ENCODE measurements at places on chromosomes 6 and 20. TPM values are rescaled to one million over a fixed set of nuclear protein-coding genes. Genes with fewer than 3 reads are reported as not detected.

GRCh38 chr6:26057899-26058298 lies 29.3 kb upstream of the HFE start:
- DNase-seq: no peak

DNA sequence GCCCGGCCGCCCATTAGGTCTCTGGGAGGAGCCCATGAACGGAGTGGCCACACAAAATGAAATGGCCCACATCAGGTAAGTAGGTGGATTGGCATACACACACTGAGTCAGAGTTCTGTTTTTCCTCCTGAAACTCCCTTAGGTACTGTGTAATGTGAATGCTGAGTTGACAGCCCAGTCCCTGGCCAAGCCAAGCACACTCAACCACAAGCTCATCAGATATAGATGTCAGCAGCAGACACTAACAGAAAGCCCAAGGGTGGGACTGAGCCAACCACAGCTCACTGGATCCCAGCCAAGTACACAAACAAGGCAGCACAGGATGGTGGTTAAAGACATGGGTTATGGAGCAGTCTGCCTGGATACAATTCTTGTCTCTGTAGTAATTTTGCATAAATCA lies 403.4 kb downstream of the GJA1 start:
- no peak for DNase-seq

DNA sequence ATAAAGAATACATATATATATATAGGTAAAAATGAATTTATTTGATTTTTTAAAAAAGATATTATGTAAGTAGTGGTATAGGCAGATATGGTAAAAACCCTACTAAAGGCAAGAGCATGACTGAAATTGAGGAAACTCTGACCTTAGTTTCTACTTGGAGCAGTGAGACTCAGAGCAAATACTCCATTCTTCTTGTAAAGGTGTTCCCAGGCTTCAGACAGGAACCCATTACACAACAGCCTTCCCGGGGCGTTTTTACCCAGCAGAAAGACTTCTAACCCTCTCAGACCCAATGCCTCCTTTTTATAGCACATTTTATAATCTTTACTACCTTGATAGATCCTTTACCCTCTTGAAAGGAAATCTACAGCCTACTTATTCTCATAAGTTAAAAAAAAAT lies 124.5 kb downstream of the MTFR2 start:
- no peak for DNase-seq

- DNase-seq: no peak
Observed at GRCh38 chr6:2531426-2532215, 219.1 kb downstream of the MYLK4 start.

DNA sequence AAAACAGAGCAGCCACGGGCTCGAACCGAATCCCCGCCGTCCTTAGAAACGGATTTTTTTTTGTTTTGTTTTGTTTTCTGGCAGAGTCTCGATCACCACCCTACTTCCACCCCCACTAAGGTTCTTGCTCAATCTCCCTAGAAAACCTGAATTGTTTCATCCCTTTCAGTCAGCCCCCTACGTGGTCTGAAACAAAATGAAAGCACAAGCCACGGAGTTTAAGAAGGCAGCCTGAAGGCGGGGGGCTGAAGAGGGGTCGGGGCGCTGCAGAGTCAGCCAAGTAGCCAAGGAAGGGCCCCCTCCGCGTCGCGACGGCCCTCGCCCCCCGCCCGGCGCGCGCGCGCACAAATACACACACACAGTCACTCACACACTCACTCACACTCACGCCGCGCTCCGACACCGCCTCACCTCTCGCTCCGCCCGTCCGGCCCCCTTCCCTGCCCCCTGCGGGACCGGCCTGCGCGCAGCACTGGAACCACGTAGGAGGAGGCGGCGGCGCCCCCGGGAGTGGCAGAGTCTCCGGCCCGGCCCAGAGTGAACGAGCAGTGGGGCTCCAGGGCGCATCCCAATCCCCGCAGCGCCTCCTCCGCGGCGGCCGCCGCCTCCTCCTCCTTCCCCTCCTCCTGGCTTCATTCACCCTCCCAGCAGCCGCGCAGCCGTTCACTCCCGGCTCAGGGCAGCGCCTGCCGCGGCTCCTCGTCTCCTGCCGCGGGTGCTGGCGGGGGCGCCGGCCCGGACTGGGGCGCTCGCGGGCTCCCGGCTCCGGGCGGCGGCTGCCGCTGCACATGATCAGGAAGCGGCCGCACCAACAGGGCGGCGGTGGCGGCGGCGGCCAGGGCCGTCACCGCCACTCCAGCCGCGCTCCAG lies 1.4 kb downstream of the ATXN1 start:
- peak; percentile 69 for DNase-seq

GRCh38 chr6:154164397-154164796 lies 125.4 kb downstream of the OPRM1 start:
- no peak for DNase-seq

- DNase-seq: no peak
Observed at GRCh38 chr20:440636-441035, 21.7 kb downstream of the TBC1D20 start.

- peak; percentile 27 for DNase-seq
Observed at GRCh38 chr20:10447028-10447427, 11.9 kb downstream of the SLX4IP start.

- no peak for DNase-seq
Observed at GRCh38 chr6:83071707-83072106, 4.2 kb downstream of the DOP1A start.

GRCh38 chr20:13397300-13397724 lies 176.2 kb downstream of the ISM1 start:
- no peak for DNase-seq

DNA sequence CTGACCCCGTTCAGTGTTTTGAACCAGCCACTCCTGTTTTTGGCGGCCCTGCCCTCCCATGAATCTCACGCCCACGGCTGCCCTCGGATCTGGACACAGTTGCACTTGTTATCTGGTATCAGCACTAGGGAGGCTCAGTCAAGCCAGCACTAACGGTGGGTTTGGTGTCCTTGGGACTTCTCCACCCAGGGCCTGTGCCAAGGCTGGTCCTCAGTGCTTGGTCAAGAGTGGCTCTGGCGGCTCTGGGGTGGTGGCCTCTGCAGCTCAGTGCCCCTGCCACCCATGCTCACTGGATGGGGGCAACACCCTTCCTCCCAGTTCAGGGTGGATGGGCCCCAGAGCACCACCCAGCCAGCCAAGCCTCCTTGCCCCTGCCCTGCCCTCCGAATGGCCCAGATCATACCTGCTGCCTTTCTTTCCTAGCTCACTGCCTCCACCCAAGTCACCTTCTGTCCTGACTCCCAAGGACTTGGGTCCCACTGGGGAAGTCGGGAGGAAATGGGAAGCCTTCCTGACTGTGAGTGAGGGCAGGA lies 54.7 kb downstream of the SSR1 start:
- DNase-seq: no peak

GRCh38 chr6:41367700-41368099 lies 32.3 kb downstream of the NCR2 start:
- DNase-seq: no peak

- DNase-seq: no peak
Observed at GRCh38 chr6:170172825-170173256, 118.0 kb downstream of the DLL1 start.

DNA sequence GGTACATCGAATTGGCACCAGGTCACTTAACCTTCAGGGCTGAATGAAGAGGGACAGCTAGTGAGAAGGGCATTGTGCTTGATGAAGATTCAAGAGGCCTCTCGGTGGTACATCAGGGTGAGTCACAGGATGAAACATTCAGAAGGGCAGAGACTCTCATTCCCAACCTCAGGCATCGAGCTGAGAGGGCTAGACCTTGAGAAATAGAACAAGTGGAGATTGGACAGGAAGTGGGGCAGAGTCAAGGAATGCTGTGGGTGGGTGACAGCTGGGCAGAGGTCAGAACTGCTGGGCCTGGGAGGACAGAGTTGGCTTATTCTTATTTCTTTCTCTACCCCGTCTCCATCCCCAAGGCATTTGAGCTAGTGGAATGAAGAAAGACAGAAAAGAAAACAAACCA lies 126.0 kb downstream of the SCML4 start:
- DNase-seq: no peak

GRCh38 chr6:30824698-30825097 lies 59.6 kb upstream of the DDR1 start:
- DNase-seq: no peak

DNA sequence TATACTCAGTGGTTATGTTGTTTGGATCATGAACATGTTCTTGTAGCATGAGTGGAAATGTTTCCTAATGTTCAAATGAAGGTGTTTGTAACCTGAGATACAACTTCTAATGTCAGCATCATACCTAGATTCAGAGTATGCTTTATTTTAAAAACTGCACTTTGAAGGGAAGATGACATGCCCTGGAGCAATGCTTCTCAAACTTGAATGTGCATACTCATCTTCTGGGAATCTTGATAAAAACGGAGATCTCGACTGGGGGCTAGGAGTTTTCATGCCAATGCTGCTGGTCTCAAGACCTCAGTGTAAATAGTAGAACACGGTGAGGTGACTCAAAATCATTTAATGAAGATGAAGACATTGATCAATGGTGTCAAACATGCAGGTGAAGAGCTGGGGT lies 440.0 kb upstream of the NOX3 start:
- no peak for DNase-seq

GRCh38 chr6:158383057-158383456 lies 70.8 kb downstream of the TULP4 start:
- DNase-seq: no peak

DNA sequence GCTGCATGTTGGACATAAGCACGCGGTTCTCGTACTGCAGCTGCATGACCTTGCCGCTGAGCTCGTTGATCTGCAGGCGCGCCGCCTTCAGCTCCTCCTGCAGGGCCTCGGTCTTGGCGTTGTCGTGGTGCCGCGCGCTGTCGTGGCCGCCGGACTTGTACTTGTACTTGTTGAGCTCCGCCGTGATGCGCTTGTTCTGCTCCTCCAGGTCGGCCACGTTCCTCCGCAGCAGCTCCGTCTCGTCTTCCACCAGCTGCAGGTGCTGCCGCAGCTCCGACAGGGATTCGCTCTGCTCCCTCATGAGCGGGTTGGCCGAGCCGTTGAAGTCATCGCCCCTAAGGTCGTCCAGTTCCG lies 16.6 kb upstream of the KIAA0408 start:
- no peak for DNase-seq

DNA sequence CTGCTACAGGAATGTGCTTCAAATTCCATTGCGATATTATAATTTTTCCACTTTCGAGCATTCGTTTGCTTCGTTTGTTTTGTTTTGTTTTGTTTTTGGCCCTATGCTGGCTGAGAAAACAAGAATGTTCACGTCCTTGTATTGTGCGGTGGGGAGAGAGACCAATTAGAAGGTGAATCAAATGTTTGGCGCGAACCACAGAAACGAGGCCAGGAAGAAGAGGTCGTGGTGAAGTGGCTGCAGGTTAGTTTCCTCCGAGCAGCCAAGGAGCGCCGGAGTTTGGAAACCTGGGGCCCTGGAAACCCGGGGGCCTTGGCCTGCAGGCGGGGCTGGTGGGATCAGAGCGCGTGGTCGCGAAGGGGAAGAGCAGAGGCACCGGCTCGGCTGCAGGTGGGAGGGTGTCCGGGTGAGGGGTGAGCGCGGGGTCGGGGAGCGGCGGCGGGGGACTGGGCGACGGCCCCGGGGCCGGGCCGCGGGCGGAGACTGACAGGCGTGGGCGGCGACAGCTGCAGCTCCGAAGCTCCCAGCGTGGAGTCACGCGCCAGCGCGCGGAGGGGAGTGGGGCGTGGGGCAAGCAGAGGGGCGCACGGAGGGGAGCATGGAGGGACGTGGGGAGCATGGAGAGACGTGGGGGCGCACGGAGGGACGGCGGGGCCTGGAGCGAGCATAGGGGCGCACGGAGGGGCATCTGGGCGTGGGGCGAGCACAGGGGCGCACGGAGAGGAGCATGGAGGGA lies 141.5 kb upstream of the PDE10A start:
- DNase-seq: no peak

DNA sequence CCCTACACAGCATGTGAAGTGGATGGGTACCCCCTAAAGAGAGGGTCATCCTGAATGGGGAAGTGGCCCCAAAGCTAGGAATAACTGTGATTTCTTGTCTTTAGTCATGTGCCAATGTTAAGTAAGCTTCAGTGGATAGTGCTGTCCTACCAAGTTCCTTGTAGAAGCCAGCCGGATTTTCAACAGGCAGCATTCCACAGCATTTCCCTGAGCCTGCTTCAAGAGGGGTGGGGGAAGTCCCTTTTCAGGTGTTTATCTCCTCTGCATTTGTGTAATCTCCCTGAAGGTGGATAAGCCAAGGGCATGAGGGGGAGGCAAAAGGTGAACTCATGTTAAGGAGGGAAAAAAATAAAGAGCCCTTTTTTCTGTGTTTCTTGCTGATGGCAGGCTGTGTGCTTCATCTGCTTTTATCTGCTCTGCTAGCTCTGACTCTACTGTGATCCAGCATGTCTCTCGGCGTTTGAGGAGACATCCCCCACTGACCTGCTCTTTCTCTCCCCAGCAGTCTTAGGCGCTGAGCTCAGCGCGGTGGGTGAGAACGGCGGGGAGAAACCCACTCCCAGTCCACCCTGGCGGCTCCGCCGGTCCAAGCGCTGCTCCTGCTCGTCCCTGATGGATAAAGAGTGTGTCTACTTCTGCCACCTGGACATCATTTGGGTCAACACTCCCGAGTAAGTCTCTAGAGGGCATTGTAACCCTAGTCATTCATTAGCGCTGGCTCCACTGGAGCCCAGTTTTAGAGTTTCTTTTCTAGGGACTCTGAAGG lies 1.9 kb downstream of the EDN1 start:
- DNase-seq: no peak

DNA sequence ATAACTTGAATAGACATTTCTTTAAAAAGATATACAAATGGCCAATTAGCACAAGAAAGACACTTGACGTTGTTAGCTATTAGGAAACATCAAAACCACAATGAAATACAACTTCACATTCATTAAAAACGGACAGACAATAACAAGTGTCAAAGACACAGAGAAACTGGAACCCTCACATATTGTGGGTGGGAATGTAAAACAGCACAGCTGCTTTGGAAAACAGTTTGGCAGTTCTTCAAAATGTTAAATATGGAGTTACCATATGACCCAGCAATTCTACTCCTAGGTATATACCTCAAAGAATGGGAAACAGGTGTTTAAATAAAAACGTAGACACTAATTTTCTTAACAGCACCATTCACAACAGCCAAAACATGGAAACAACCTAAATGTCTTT lies 100.5 kb upstream of the SLC22A23 start:
- DNase-seq: no peak

DNA sequence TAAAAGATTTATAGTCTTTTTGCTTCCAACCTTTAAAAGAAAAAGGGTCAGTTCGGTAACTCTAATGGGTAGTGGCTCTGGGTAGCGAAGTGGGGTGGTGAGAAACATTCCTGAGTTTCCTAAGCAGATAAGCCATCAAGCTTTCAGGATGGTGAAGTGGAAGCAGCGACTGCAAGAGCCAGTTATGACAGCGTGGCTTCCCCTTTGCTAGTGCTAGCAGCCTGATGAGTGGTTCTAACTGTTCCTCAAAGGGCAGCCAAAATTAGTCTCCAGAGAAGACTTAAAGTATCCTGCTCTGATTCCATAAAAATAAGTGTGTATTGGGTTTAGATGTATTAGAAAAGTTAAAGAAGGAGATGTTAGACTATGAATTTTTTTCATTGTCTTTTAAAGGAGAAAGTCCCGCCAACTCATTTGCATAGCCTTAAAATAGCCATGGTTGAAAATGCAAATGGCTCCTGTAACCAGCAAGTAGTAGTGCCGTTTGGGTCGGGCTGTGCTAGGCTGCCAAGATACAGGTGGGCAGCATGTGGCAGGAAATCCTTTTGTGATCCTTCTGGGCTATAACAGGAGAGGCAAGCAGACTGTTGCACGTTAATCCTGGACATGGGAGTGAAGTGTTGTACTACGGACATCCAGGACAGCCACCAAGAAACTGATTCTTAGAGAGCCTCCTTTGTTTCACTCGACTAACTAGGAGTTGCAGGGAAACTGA lies 18.0 kb downstream of the ELOVL2 start:
- no peak for DNase-seq

The RAET1E gene
- total RNA-seq: not detected

The RSPH4A gene
- not detected for total RNA-seq

The EFCAB8 gene
- total RNA-seq: 0.39 TPM

The VNN1 gene
- not detected for total RNA-seq

The DDX43 gene
- total RNA-seq: 0.66 TPM
